ENCODE measurements at places on chromosomes 6 and 20. TPM values are rescaled to one million over a fixed set of nuclear protein-coding genes. Genes with fewer than 3 reads are reported as not detected.
A peak's percentile ranks its signal among the peaks of the same experiment; 100 is the strongest.

DNA sequence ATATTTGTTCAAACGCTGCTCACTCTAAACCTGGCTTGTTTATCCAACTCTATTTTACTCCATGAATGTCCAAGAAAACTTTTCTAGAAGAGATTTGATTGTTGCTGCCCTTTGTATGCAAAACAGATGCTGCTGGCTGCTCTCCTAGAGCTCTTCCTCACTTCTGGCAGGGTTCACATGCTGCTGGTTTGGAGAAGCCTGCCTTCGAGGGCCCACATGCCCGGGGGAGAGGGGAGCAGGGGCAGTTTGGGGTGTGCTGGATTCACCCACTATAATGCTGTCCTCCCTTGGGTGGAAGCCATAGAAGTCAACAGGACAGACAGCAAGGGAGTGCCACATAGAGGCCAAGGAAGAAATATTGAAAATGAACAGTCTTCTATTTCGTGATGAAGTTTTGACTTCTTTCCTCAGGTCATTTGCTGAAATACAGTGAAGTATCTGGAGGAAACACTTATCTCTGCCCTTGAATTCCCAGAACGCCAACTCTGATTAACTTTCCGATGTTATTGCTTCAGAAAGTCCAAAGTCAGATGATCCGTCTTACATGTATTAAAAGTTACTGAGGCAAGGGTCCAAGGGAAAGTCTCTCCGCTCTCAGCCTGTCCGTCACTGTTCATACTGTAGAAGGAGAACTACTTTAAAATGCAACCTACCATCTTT is 32.4 kb downstream of the LY86 start:
- no peak for DNase-seq

DNA sequence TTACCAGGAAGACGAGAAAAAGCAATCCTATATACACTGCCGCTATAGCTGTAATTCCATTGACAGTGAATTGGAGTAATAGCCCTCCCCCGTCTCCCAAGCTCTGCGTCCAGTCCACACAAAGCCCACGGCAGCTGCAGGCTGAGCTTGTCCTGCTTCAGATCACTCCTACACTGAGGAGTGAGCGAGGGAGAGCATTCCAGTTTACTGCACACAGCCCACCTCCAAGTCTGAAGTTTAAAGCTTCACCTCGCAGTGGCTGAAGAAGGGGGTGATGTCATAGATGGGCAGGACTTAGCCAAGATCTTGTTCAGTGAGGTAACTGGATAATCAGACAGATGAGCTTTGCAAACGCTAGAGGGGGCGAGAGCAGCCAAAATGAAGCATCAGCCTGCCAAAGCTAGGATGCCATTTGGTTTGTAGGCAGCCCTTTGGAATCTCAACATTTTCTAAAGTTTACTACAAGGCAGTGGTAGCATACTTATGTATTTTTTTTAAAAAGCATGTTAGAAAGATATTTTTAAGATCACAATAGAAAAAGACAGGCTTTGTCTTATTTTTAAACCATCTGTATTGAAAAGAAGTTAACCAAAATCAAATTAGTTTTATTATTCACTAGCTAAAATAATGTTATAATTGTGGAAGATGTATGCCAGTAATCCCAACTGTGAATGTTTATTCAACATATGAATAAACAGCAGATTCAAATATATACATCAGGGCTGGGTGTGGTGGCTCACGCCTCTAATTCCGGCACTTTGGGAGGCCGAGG is at the start of gene FLRT3:
Gene FLRT3, minus strand, starts transcription at position 213 of the 772 bp plus-strand sequence. CDS start 10,106 bp downstream, outside the sequence.
- peak; percentile 54 for DNase-seq

Gene CYP21A2
- 1.2 TPM for total RNA-seq

GRCh38 chr20:11379257-11380011 is 538.3 kb upstream of the BTBD3 start:
- DNase-seq = peak; percentile 58

All from mesothelial cell of epicardium (in vitro differentiated cells).